ENCODE measurements at places on chromosomes 7 and 10.

GRCh38 chr10:99329554-99330346 is 594 bp downstream of the CNNM1 start:
- ATAC-seq = no peak

- ATAC-seq = no peak
Measured at GRCh38 chr10:78199005-78199725, 165.5 kb downstream of the RPS24 start.

- ATAC-seq = no peak
Measured at GRCh38 chr7:96009148-96009547, 236.8 kb downstream of the DYNC1I1 start.

GRCh38 chr10:2619916-2620315 is 447.4 kb upstream of the PFKP start:
- ATAC-seq = no peak

GRCh38 chr10:119371704-119372663 is 164.6 kb downstream of the GRK5 start:
- no peak for ATAC-seq

DNA sequence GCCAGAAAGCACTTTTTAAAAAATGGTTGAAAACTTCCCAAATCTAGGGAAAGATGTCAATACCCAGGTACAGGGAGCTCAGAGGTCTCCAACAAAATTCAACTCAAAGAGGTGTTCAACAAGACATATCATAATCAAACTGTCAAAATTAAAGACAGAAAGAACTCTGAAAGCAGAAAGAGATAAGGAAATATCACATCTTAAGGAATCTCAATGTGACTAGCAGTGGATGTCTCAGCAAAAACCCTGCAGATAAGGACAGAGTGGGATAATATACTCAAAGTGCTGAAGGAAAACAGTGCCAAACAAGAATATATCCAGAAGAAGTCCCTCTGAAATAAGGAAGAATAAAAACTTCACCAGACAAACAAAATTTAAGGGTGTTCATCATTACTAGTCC is 13.0 kb upstream of the GSTK1 start:
- ATAC-seq = no peak

GRCh38 chr7:52956379-52956915 is 79.0 kb upstream of the POM121L12 start:
- no peak for ATAC-seq

GRCh38 chr7:134662166-134662870 is 15.7 kb downstream of the BPGM start:
- no peak for ATAC-seq

Measured in stimulated activated memory B cell treated with anti-CD40 and anti-IgM and Interleukin-4, amounts not matched to agents 10 μg/mL and 1 μg/mL and 100 μg/mL, for 72 hours (primary cell).